Jurkat, Clone E6-1 (cell line): ENCODE measurements at places on chromosomes 5 and 9.

- DNase-seq = no peak
Observed at GRCh38 chr9:113580954-113581311, 117.4 kb downstream of the RGS3 start.

- no peak for DNase-seq
Observed at GRCh38 chr5:108094800-108095199, 287.1 kb downstream of the FBXL17 start.

GRCh38 chr5:149397530-149397929 lies 18.4 kb upstream of the IL17B start:
- no peak for DNase-seq

DNA sequence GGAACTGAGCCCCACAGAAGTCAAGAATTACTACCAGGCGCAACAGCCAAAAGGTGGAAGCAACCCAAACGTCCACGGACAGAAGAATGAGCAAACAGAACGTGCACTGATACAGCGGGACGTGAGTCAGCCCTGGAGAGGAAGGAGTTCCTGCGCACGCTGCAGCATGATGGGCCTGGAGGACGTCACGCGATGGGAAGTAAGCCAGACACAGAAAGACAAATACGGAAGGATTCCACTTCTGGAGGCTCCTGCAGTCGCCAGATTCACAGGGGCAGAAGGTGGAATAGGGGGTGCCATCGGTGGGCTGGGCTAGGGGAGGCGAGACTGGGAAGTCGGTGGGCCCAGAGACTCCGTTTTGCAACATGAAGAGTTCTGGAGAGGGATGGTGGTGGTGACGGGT lies 80.3 kb upstream of the PHYKPL start:
- DNase-seq = no peak

DNA sequence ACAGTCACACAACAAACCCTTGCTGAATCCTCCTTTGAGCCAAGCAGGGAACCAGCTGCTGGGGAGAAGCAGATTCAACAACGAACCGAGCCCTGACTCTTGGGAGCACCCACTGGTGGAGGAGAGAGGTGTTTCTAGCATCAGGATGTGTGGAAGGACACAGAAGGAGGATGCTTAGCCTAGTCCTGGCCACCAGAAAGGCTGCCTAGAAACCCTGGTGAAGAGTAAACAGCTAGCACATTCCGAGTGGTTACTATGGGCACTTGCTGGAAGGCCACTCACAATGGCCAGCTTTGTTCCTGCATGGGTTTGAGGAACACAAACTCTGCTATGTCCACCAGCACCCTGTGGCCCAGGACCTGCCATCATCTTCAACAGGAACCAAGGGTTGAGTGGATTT lies 1.8 kb downstream of the TIFAB start:
- no peak for DNase-seq

DNA sequence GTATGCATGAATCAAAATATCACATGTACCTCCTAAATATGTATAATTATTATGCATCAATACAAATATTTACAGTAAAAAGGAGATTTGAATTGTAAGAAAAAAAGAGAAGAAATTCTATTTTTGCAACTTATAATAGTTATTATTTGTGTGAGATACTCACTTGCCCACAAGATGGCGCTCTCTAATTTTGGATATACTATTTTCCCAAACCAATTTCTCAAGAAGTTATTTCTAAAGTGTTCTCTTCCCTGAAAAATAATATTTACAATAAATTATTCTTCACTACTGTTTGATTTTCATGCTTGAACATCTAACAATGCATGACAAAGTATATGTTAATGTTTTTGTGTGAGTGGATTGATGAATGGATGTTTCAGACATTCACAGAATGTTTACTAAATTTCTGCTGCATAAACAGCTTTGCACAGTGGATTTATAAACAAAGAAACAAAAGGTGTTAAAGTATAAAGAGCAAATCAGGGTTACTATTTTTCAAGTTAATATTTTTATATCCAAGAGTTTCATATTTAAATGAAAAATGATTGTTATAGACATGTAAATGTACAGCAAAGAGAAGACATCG lies 503.4 kb downstream of the PDE4D start:
- peak; percentile 8 for DNase-seq

DNA sequence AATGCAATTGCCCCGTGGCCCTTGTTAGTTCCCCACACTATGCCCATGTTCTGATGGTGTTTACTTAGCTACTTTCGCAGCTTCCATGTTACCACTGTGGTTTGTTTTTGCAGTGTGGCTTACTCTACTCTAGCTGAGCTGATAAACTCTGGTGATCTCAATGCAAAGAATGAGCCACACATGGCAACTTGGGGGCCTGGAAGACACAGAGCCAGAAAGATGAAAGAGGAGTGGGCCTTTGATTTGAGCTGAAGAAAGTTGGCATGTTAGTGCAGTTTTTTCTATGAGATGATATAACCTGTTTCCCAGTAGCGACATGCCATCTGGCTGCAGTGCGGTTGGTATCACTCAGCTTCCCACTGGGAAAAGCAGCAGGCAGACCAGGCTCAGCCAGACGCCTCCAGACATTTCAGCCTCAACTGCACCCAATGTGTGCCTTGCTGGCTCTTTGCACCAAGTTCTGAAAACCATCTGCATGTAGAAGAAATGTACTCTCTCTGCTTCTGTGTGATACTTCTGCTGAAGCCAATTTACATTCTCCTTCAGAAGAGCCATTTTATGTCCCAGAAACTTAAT lies 329.4 kb downstream of the ARHGEF28 start:
- DNase-seq = peak; percentile 46

DNA sequence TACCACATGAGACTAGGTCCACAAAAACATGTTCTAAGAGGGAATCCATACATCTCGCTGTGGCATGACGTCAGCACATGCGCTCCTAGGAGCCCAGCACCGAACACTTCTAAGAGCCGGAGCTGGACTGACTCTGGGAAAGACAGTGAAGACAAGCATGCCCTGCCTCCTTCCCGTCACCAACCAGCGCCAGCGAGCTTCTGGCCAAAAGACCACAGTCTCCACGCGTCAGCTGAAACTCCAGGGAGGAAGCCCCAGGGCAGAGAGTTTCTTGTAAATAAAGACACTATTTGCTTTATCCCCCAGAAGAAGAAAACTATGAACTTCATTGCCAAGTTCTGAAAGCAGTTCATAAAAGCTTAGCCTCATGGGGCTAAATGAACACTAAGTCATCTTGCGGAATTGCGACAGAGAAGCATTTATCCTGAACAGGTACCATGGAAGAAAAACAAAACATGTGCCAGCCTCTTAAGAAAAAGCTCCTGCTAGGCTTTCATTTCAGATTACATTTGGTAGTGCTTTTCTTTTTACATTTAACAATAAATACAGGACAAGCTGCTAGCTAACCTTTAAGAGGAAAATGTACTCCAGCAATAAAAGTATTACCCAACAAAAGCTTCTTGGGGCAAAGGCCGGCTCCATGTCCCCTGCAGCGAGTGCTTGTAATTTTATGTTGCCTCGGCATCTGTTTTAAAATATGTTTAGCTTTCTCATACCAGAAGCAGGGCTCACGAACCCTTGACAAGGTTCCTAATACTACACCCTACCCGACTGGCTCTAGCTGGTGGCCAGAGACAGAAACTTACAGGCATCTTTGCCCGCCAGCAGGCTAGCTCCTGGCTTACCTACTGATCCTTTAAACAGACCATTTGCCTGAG lies 96.5 kb downstream of the PRRT1B start:
- no peak for DNase-seq

GRCh38 chr5:136206361-136206760 lies 13.4 kb upstream of the SMIM32 start:
- DNase-seq = no peak

- no peak for DNase-seq
Observed at GRCh38 chr9:88533951-88534455, 975 bp upstream of the NXNL2 start.

- DNase-seq = no peak
Observed at GRCh38 chr5:156936972-156937371, 26.1 kb downstream of the TIMD4 start.

DNA sequence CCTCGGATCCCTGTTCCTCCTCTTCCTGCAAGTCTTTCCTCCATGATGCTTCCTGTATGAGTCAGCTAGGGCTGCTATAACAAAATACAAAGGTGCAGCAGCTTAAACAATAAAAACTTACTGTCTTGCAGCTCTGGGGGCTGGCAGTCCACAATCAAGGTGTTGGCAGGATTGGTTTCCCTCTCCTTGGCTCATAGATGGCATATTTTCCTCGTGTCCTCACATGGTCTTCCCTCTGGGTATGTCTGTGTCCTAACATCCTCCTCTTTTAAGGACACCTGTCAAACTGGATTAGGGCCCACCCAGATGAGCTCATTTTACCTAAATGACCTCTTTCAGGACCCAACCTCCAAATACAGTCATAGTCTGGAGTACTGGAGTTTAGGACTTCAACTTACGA lies 117.5 kb downstream of the MED10 start:
- DNase-seq = no peak

GRCh38 chr5:74035521-74035937 lies 409.5 kb downstream of the ARHGEF28 start:
- no peak for DNase-seq

DNA sequence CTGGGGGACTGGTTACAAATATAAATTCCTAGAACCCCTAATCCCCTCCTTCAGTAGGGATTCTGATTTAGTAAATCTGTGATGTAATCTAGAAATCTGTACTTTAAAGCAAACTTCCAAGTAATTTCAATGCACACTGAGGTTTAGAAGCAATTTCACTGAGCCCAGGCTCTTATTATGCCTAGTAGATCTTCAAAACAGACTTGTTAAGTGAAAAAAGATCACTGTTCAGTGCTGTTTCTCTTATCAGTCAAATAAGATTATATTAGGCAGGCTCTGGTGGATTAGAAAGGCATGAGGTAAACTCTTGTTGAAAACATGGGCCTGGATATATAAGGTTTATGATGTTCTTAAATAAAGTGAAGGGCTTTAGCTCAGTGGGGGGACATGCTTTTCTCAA lies 293.9 kb downstream of the ADGRV1 start:
- DNase-seq = no peak

- peak; percentile 28 for DNase-seq
Observed at GRCh38 chr5:165161204-165161603, 1655.8 kb downstream of the MAT2B start.

DNA sequence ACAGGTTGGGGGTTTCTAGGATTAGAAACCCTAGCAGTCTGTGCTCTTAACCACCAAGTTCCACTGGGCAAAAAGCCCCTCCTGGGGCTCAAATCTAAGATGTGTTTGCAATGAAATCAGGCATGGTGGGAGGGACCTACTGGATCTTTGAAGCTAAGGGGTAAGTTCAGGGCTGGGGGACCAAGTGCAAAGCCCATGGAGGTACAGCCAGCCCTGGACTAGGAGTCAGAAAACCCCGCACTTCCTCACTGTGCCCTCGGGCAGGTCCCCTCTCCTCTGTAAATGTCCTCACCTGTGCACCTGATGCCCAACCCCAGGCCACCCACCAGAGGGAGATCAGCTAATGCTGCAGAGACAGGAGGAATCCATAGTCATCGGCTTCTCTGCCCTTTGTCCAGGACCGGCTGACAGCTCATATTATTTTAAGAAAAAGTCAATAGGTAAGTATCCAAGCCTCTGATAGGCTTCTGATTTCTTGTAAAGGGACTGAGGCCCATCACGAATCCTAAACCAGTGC lies 138.3 kb downstream of the PAX5 start:
- no peak for DNase-seq

- DNase-seq = no peak
Observed at GRCh38 chr9:98862936-98863335, 55.5 kb downstream of the GALNT12 start.

GRCh38 chr9:68741704-68742332 lies 36.8 kb downstream of the PIP5K1B start:
- DNase-seq = no peak

DNA sequence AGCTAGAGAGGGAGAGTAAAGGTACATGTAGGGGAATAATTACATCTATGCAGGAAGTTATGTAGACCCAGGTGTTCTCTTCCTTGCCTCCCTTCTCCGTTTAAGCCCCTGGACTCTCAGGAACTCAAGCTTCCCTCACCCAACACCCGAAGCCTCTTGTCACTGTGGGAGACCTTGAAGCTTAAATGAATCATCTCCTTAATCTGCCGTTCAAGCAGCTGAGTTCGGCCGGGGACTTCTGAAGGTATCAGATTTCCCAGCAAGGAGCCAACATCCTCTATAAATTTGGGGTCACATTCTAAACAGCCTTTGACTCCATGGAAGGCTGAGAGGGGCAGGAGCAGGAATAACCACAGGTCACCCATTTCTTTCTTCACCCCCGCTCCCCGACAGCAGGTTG lies 412 bp downstream of the IZUMO3 start:
- no peak for DNase-seq

- DNase-seq = no peak
Observed at GRCh38 chr9:14379280-14379679, 65.3 kb upstream of the NFIB start.

DNA sequence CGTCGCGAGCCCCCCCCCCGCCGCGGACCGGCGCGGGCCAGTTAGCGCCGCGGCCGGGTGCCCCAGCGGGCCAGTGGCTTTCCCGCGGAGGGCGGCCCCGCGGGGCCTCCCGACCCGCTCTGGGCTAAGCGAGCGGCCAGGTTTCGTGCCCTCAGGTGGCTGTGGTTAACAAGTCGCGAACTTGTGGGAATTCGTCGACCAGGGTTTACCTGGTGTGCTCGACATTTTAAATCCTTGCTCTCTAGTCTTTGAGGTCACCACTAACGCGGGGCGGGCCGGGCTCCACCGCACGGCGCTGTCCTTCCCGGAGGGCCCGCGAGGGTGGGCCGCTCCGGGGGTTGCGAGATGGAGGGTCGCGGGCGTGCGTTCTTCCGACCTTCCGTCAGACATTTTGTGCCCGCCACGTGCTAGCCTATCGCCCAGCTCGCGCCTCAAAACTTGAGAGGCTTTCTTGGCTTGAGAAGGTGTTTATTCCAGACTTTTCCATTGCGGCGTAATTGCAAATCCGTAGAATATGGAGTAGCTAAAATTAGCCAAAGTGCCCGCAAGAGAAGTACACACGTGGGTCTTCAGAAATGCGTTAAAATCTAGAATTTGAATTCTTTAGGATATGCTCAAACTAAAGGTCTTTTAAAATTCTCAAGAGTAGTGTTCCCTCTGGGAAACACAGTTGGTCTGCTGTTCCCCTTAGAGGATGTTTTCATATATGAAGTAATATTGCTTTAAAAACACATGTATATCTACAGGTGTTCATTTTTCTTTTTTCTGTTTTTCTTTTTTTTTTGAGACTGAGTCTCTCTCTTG lies 2.1 kb downstream of the ANP32B start:
- no peak for DNase-seq

GRCh38 chr9:75161116-75161857 lies 73.0 kb downstream of the OSTF1 start:
- DNase-seq = no peak

DNA sequence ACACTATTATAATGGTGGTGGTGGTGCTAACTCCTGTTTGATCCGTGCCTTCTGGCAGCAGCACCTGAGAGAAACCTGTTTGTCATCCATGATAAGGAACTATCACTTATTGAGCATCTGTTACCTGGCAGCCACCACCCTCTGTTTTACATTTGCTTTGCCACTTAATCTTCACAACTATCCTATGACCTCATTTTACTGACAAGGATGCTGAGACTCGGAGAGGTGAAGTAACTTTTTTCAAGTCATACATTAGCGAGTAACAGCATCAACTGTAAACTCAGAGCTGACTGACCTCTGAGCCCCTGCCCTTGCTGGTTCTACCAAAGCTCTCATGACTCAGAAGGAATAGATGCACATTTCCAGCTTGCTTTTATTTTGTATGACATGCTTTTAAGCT lies 81.1 kb downstream of the EGFLAM start:
- no peak for DNase-seq
